ENCODE measurements at places on chromosomes 3 and 15. TPM values are rescaled to one million over a fixed set of nuclear protein-coding genes. Genes with fewer than 3 reads are reported as not detected.

Gene INO80
- total RNA-seq: 22.9 TPM

Gene SPINK8
- not detected for total RNA-seq

Gene KLHL40
- total RNA-seq: not detected

Gene GOLGA6L2
- total RNA-seq: not detected

Gene CCDC54
- total RNA-seq: not detected

Gene PYGO1
- 7.6 TPM for total RNA-seq

Gene ACKR4
- 1.4 TPM for total RNA-seq

Gene HYKK
- total RNA-seq: 2.7 TPM

Gene ZNF860
- 0.73 TPM for total RNA-seq

Gene NRROS
- 14.4 TPM for total RNA-seq

Data from endothelial cell of umbilical vein (primary cell).